ENCODE measurements at places on chromosomes 7 and 10.

- peak; percentile 89 for DNase-seq
Observed at GRCh38 chr10:100998991-100999741, 442 bp upstream of the LZTS2 start.

- DNase-seq: no peak
Observed at GRCh38 chr7:137454767-137455166, 111.2 kb upstream of the PTN start.

- DNase-seq: no peak
Observed at GRCh38 chr7:95897557-95898251, 125.3 kb downstream of the DYNC1I1 start.

- DNase-seq: no peak
Observed at GRCh38 chr10:95264227-95265051, 26.4 kb downstream of the PDLIM1 start.

- DNase-seq: no peak
Observed at GRCh38 chr10:28676326-28676967, 874 bp upstream of the BAMBI start.

DNA sequence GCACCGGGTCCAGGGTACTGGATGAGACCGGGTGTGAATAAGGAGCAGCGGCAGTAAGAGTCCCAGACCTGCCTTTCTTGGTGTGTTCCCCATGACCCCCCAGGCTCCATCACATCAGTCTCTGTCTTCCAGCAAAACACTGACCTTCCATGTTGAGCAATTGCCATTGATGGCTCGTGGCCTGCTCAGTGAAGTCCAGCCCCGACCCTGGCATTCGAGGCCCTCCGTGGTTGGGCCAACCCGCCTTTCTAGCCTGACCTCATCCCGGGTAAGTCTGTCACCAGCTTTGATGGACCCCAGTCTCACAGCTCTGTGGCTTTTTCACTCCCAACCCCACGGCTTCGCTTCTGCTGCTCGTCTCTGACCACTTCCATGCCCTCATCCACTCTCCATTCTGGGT is 6.4 kb downstream of the MMP21 start:
- DNase-seq: no peak

- DNase-seq: no peak
Observed at GRCh38 chr7:85162721-85163120, 24.1 kb downstream of the SEMA3D start.

DNA sequence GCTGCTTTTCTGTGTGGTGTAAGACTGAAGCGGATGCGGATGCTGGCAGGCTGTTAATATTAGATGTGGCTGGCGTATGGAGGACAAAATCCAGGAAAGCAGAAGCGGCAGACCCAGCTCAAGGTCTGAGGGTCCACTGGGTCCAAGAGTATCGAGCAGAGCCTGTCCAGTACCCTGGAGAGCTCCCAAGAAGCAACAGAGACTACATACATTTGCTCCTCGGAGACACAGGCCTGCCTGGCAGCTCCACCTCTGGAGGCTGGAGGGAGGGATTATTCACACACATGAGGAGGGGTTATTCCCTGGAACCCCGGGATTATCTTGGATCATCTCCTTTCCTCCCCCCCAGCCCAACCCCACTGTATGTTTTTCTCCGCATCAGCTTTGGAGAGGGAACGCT is 31.3 kb upstream of the LOXL4 start:
- no peak for DNase-seq

GRCh38 chr7:16402091-16402490 is 19.2 kb downstream of the CRPPA start:
- DNase-seq: no peak

GRCh38 chr7:156625580-156625979 is 15.0 kb upstream of the RNF32 start:
- DNase-seq: no peak

DNA sequence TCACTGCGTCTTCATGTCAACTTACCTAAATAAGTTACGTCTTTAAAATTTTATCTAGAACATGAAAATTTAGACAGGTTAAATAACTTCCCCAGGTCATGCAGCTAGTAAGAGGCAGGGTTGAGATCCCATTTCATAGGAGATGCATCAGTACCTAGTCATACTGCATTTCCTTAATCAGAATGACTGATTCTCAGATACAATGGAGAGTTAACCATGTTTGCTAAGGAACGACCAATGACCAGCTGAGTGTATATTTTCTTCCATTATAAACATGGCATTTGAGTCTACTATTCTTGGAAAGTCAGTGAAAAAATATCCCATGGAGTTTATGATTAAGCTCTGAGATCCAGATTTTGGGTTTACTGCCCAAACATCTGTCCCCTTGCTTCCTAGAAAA is 39.6 kb downstream of the ENTPD1 start:
- DNase-seq: no peak

GRCh38 chr10:133257489-133258065 is 19.1 kb downstream of the ADAM8 start:
- DNase-seq: no peak

- DNase-seq: no peak
Observed at GRCh38 chr7:48880851-48881250, 43.5 kb upstream of the CDC14C start.

- DNase-seq: no peak
Observed at GRCh38 chr7:39306016-39306570, 260.1 kb upstream of the YAE1 start.

GRCh38 chr10:3955955-3956617 is 171.1 kb upstream of the KLF6 start:
- DNase-seq: no peak

GRCh38 chr10:100810091-100810834 is 64.9 kb downstream of the PAX2 start:
- DNase-seq: no peak
